ENCODE measurements at places on chromosomes 6 and 20. TPM values are rescaled to one million over a fixed set of nuclear protein-coding genes. Genes with fewer than 3 reads are reported as not detected.
A peak's percentile ranks its signal among the peaks of the same experiment; 100 is the strongest.

PARD6B gene
- 3.4 TPM for total RNA-seq

NKX2-4 gene
- not detected for total RNA-seq

- H3K27ac ChIP-seq, result peak overlapping the region; percentile 51
- H3K4me3 ChIP-seq, result peak overlapping the region; percentile 6
- no peaks in the 10 kb centered on the region for H3K36me3 ChIP-seq
- no peaks in the 10 kb centered on the region for H3K27me3 ChIP-seq
- no peak for DNase-seq
These were observed 32.5 kb downstream of the NT5E start for GRCh38 chr6:85482206-85482904.

GRCh38 chr20:37411408-37412219 lies 65.7 kb downstream of the SRC start:
- H3K36me3 ChIP-seq, result no peaks in the 10 kb centered on the region
- DNase-seq, result no peak
- H3K27ac ChIP-seq, result no peak overlapping the region
- H3K4me3 ChIP-seq, result peak overlapping the region; percentile 52
- H3K27me3 ChIP-seq, result peaks cover 95% of the 10 kb centered on the region

- no peak overlapping the region for H3K27ac ChIP-seq
- no peak for DNase-seq
- no peak overlapping the region for H3K4me3 ChIP-seq
- peaks cover 8% of the 10 kb centered on the region for H3K27me3 ChIP-seq
These were observed 85.0 kb upstream of the SMLR1 start for GRCh38 chr6:130742131-130742681.

LY6G6C gene
- total RNA-seq, result not detected

- no peak overlapping the region for H3K27ac ChIP-seq
- H3K4me3 ChIP-seq, result no peak overlapping the region
- H3K27me3 ChIP-seq, result no peaks in the 10 kb centered on the region
These were observed 5.1 kb upstream of the SRPK1 start for GRCh38 chr6:35925961-35926360.

DNA sequence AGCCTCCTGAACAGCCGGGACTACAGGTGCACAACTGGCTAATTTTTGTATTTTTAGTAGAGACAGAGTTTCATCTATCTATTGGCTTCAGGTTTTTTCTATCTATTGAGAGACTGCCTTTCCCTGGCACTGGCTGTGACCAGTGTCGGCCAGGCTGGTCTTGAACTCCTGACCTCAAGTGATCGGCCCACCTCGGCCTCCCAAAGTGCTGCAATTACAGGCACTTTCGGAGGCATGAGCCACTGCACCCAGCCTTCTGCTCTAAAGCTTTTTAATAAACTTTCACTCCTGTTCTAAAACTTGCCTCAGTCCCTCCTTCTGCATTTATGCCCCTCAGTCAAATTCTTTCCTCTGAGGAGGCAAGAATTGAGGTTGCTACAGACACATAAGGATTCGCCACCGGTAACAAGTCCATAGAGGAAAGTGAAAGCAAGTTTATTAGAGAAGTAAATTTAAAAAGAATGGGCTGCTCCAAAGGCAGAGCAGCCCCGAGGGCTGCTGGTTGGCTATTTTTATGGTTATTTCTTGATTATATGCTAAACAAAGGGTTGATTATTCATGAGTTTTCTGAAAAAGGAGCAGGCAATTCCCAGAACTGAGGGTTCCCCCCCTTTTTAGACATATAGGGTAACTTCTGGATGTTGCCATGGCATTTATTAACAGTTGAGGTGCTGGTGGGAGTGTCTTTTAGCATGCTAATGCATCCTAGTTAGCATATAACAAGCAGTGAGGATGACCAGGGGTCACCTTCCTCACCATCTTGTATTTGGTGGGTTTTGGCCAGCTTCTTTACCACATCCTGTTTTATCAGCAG lies 44.8 kb upstream of the RNGTT start:
- no peak overlapping the region for H3K4me3 ChIP-seq
- H3K27ac ChIP-seq, result no peak overlapping the region
- no peaks in the 10 kb centered on the region for H3K36me3 ChIP-seq
- no peak for DNase-seq
- no peaks in the 10 kb centered on the region for H3K4me1 ChIP-seq
- H3K27me3 ChIP-seq, result no peaks in the 10 kb centered on the region

GRCh38 chr6:3326184-3326971 lies 67.6 kb downstream of the PSMG4 start:
- no peaks in the 10 kb centered on the region for H3K27me3 ChIP-seq
- no peak for DNase-seq
- peaks cover 38% of the 10 kb centered on the region for H3K4me1 ChIP-seq
- no peaks in the 10 kb centered on the region for H3K36me3 ChIP-seq
- no peak overlapping the region for H3K4me3 ChIP-seq
- no peak overlapping the region for H3K27ac ChIP-seq

GRCh38 chr20:5949943-5950270 lies 426 bp downstream of the TRMT6 start:
- no peak for DNase-seq
- H3K4me1 ChIP-seq, result peaks cover 27% of the 10 kb centered on the region
- no peaks in the 10 kb centered on the region for H3K27me3 ChIP-seq

TREML2 gene
- not detected for total RNA-seq

GRCh38 chr20:8394308-8394945 lies 262.4 kb downstream of the PLCB1 start:
- no peaks in the 10 kb centered on the region for H3K27me3 ChIP-seq
- DNase-seq, result no peak
- H3K4me3 ChIP-seq, result no peak overlapping the region
- H3K27ac ChIP-seq, result no peak overlapping the region

DLK2 gene
- total RNA-seq, result 3.3 TPM

GRCh38 chr20:61588411-61589385 lies 336.6 kb downstream of the CDH4 start:
- no peak for DNase-seq
- no peak overlapping the region for H3K27ac ChIP-seq
- H3K27me3 ChIP-seq, result peaks cover 78% of the 10 kb centered on the region
- H3K4me1 ChIP-seq, result peaks cover 9% of the 10 kb centered on the region

TMEM74B gene
- total RNA-seq, result 4.2 TPM
